ENCODE measurements at places on chromosomes 11 and 22.
A peak's percentile ranks its signal among the peaks of the same experiment; 100 is the strongest.

DNA sequence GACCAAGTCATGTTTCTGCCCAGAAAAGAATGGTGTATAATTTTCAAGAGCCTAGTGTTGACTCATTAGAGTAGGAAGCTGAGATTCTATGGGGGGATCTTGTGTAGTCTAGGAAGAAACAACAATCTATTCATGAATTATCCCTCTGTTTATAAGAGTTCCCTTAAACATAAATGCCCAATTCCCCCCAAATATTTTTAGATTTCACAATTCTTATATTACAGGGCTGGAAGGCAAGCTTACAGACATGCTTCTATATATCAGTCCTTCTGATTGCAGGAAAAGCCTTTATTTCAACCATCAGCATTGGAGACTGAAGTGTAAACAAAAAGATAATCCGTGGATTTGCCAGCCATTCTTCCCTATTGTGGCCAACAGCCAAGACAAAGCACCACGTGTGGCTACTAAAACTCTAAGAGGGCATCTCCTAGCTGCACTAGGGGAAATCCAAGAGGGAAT is 71.4 kb downstream of the NAT10 start:
- DNase-seq, result no peak

GRCh38 chr11:133162227-133162626 is 370.1 kb downstream of the OPCML start:
- no peak for DNase-seq

DNA sequence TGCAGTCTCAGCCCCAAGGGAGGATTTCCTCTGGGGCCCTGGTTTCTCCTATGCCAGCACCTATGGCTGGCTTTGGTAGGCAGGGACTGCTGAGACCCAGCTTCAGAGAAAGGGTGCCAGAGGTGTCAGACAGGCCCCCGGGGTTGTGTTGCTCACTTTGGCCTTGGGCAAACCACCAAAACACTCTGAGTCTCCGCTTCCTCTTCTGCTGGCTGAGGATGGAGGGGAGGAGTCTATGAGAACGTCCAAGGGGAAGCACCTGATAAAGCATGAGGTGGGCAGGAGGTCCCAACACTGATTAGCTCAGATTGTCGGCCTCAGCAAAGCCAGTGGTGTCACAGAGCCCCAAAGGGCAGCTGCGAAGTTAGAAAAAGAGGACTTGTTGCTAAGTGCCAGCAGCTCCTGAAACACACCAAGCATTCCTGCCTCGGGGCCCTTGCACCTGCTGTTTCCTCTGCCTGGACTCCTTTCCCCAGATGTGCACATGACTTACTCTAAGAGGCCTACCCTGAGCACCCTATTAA is 10.5 kb downstream of the SMTNL1 start:
- DNase-seq, result peak; percentile 37

- DNase-seq, result no peak
These were observed 7.5 kb downstream of the NARS2 start for GRCh38 chr11:78567209-78567608.

- no peak for DNase-seq
These were observed at the start of gene FXYD2 for GRCh38 chr11:117824571-117825537. Gene FXYD2, minus strand, starts transcription at chr11:117824744. Its CDS starts 66 bp downstream, at chr11:117824678.

DNA sequence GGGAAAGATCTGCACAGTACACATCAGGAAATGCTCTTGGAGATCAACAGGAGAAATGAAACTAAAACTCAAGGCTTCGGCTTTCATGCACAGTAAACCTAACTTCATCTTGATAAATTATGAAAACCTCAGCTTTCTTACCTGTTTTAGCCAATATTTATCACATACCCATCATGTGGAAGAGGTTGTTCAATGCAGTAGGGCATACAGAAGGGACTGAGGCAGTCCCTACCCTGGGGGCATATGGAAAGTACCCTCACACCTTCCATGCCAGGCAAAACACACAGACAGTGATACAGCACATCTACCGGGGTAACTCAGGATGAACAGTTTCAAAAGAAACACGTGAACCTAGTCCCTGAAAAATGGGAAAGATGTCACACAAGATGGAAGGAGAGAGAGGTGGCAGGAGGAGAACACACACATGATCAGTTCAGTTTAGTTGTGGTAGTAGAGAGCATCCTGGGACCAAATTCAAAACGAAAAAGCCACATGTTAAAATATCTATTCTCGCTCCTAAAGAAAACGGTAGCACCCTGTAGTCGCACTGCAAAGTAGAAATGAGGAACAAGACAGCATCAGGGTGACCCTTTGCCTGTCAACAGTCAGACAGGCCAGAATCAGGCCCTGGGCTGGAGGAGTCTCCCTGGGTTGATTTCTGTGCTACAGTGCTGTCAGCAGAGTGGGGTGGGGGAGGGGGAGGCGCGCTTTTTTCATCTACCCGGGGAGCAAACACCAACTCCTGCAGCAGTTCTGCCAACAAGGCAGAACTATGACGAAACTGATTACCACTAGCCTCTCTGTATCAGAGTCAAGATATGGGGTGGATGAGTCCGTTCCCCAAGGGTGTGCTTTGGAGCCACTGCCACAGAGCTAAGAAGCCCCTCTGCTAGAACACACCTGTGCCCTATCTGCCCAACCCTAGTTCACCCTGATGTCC is 1.3 kb downstream of the HIRA start:
- no peak for DNase-seq

DNA sequence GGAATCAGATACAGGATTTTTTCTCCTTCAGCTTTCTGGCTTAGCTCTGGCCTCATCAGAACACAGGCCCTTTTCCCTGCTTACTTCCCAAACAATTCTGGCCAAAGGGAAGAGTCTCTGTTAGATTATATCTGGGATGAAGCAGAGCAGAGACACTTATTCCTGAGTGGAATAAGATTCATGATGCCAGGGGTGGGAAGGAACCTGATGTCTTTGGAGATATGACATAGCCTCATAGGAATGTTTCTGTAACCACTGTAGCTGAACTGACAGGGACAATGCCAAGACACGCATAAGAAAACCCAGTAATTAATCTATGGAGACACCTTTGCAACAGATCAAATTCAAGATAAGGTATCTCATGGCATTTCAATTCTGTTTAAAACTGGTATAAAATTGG is 177.1 kb upstream of the RAG2 start:
- no peak for DNase-seq

DNA sequence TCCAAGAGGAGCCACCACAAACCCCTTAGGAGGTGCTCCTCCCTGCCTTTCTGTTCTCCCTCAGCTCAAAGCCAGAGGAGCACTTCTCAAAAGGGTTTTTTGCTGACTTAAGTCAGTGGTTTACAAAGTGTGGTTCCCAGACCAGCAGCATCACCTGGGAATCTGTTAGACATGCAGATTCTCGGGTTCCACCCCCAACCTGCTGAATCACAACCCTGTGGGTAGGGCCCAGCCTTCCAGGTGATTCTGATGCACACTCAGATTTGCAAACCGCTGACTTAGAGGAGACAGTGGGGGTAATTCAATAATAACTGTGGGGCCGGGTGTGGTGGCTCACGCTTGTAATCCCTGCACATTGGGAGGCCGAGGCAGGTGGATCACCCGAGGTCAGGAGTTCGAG is 22.8 kb downstream of the CREB3L1 start:
- no peak for DNase-seq

DNA sequence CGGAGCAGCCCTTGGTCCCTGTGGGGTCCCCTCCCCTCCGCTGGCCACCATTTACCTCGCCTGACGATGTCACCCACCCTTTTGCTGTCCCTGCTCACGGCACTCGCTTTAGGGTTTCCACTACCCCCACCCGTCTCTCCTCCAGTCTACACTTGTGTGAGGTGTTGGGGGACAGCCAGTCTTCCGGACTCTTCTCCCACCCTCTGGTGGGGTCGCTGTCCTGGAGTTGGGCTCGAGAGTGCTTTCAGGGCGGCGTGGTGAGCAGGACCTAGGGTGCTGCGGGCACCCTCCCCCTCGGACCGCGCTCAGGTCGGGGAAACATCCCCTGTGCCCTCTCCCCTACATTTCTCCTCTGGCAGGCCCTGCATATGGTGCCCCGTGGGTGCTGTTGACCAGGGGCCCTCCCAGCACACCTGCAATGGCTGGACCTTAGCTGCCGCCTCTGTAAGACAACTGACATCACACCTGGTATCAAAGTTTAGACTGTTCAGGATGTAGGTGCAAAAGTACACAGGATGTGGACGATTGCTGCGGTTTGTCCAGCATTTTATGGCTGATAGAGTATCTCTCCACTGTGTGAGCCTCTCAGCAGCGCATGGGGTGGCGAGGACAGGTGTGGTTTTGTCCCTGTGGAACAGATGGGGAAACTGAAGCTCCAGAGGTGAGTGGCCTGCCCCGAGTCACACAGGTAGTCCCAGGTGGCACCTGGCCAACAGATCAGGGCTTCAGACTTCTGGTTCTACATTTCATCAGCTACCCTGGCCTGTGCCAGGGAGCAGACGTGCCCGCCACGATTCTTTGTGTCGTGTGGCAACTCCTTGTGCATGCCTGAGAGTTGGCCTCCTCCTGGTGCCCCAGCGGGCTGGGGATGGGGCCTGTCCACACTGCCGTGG is 1.2 kb downstream of the GRK2 start:
- no peak for DNase-seq

DNA sequence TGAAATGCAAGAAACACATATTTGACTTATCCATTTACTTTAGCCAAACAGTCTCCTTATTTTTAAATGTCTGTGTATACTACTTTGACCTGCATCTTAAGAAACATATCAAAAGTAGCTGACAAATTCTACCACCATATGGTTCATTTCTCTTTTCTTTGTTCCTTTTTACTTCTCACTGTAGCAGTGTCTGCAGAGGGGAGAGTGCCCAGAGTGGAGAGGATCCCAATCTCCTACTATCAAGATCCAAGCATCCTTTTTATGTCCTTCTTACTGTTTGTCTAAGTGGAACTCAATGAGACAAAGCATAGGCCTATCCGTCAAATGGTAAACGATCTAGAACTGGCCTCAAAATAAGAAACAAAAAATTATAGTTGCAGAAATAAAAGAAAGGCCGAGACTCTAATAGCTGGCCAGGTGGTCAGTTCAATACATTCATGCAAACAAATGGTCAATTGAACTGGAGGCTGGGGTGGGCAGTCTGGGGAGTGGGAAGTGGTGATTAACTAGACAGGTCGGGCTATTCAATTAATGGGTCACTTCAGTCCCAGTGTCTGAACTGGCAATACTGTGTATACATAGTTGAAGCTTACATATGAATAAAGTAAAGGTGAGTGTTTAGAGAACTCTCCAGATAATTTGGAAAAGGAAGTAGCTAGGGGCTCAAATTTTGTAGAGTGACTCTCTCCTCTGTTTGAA is 149.1 kb downstream of the MAML2 start:
- DNase-seq, result no peak

DNA sequence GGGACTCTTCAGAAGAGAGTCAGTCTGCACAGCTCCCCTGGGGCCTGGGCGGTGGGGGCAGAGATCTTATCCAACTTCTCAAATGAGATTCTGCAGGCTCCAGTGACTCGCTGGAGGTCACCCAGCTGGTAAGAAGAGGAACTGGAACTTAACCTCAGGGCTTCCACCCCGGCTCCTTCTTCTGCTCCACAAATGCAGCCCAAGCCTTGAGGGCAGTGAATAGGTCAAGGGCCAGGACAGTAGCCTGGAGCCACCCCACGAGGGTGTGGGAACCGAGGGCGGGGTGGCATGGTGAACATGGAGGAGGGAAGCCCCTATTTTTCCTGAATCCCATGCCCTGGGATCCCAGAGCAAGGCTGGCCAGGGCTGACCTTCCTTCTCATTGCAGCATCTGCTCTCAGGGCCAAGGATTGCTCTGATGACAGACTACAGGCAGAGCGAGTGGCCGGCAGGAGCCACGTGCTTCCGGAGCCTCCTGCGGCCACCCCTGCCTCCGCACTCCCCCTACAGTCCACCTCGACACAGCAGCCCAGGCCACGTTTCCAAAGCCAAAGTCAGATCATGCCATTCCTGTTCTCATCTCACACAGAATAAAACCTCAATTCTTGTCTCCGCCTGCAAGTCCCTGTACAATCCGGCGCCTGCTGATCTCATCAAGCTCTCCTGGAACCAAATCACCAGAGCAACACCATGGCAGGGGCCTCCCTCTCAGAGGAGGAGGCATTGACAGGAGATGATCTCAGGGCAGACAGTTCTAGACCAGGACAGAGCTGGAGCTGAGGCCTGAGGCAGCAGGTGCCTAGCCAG is 21.1 kb upstream of the UPK3A start:
- no peak for DNase-seq

GRCh38 chr22:46418827-46419226 is 83.3 kb downstream of the TRMU start:
- no peak for DNase-seq

- no peak for DNase-seq
These were observed 65.8 kb downstream of the MORC2 start for GRCh38 chr22:30902496-30903357.

DNA sequence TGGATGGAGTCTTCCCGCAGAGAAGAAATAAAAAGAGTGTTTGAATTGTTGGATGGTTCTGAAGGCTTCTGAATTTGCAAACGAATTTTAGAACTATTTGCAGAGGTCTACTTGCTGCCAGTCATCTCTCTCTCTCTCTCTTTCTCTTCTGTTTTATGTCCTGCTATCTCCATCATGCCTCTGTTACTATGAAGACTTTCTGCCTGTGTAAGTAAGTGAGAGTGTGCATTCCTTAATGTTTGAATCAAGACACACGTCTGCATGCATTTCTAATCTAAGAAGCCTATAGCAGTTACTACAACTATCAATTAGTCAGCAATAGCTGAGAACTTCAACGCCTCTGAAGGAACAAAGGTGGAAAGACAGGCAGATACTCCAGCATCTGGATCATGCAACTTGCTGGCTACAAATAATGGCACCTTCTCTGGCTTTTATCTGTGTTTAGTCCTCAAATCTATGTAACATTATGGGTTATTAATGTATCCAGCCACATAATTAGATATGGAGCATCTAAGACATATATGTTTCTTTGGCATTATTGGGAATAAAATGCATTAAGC is 191.5 kb upstream of the BLID start:
- DNase-seq, result no peak

DNA sequence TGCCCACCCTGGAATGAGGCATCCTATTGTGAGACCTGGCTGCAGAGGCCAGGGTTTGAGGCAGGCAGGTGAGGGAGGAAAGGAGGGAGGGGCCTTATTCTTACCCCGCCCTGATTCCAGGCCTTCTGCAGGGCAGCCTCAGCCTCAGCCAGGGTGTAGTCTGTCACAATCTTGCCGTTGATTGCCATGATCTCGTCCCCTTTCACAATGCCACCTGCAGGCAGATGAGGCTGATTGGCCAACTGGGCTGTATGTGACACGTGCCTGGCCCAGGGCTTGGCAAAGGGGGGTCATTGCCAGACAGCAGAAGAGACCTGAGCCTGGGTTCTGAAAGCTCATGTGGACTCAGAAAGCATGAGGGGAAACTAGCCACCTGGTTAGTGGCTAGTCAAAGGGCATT is 21.4 kb upstream of the ABCC8 start:
- no peak for DNase-seq

DNA sequence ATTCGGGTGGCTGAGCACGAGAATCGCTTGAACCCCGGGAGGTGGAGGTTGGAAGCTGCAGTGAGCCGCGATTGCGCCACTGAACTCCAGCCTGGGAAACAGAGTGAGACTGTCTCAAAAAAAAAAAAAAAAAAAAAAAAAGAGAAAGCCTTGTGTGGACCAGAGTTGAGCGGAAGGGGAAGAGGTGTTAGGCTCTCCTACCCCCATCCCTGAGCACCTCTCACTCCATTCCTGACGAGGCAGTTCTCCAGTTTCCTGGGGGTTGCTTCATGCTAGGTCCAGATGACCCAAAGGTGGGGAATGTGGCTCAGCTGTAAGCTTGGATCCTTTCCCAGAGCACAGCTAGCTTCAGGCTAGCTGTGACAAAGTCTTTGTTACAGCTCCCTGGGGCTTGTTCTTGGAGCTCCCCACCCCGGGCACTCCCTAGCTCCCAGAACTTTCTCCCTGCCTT is 8.8 kb upstream of the DNAL4 start:
- DNase-seq, result no peak

Data from GM18507 (cell line).